ENCODE measurements at places on chromosomes 13 and 19.
A peak's percentile ranks its signal among the peaks of the same experiment; 100 is the strongest.

- no peak for DNase-seq
Measured at GRCh38 chr19:21693399-21693798, 74.0 kb downstream of the ZNF100 start.

- DNase-seq, result peak; percentile 35
Measured at GRCh38 chr19:2034729-2035589, 16.1 kb downstream of the MKNK2 start.

GRCh38 chr19:58326914-58327726 lies at the start of gene ZSCAN22:
TSS of gene ZSCAN22 (plus strand) at chr19:58326994. CDS start at chr19:58334803, 7,809 bp downstream.
- peak; percentile 82 for DNase-seq

- DNase-seq, result no peak
Measured at GRCh38 chr13:108368250-108368905, 98.9 kb downstream of the TNFSF13B start.

DNA sequence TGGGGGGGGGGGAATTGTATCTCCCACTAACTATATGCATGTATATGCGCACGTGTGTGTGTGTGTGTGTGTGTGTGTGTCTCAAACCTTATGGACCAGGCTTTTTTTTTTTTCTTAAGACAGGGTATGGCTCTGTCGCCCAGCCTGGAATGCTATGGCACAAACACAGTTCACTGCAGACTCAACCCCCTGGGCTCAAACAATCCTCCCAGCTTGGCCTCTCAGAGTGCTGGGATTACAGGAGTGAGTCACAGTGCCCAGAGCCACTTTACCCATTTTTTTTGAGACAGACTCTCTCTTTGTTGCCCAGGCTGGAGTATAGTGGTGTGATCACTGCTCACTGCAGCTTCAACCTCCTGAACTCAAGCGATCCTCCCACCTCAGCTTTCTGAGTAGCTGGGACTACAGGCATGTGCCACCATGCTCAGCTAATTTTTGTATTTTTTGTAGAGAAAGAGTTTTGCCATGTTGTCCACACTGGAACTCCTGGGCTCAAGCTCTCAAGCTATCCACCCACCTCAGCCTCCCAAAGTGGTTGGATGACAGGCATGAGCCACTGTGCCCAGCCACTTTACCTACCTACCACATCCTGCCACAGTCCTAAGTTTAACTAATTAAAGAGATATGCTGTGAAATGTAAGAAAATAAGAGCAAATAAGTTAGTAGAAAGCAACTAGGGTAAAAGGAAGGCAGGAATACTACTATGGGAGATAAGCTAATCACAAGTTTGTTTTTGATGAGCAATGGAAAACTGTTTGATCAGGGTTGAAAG lies 2.4 kb downstream of the ZMYM5 start:
- no peak for DNase-seq

DNA sequence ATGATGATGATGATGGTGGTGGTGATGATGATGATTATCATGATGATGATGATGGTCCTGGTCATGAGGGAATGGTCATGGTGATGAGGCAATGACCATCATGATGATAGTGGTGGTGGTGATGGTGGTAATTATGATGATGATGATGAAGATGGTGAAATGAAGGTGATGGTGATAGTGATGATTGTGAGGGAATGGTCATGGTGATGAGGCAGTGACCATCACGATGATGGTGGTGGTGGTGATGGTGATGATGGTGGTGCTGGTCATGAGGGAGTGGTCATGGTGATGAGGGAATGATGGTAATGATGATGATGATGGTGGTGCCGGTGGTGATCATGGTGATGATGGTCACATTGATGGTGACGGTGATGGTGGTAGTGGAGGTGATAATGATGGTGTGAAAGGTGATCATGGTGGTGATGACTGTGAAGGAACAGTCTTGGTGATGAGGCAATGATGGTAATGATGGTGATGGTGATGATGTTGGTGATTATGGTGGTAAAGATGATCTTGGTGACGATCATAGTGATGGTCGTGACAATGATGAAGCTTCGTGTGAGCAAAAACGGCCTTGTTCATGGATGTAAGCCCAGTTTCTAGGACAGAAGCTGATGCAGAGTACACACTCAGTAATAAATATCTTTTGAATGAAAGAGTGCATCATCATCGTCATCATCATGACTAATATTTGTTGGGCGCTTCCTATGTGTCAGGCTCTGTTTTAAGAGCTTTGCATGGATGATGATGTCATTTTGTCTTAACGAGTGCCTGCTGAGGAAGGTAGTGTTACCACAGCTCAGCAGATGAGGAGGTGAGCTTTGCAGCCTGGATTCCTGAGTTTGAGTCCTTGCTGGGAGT lies 17.3 kb downstream of the SBK2 start:
- no peak for DNase-seq

DNA sequence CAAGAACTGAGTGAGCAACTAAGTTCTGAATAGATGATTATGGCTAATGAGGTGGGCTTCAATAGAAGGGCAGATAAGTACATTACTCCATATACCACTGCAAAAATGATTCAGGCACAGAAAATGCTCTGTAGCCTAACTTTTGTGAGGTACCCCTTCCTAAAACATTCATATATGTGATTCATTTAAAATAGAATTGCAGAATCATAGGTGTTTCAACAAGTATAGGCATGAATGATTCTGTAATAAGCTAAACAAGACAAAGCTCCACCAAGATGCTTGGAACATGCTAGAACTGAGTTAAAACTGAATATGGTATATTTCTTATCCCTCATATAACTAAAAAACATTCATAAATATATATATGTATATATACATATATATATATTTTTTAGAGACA lies 12.1 kb downstream of the KBTBD7 start:
- DNase-seq, result no peak

GRCh38 chr13:99731747-99732146 lies 230.5 kb downstream of the TM9SF2 start:
- DNase-seq, result no peak

DNA sequence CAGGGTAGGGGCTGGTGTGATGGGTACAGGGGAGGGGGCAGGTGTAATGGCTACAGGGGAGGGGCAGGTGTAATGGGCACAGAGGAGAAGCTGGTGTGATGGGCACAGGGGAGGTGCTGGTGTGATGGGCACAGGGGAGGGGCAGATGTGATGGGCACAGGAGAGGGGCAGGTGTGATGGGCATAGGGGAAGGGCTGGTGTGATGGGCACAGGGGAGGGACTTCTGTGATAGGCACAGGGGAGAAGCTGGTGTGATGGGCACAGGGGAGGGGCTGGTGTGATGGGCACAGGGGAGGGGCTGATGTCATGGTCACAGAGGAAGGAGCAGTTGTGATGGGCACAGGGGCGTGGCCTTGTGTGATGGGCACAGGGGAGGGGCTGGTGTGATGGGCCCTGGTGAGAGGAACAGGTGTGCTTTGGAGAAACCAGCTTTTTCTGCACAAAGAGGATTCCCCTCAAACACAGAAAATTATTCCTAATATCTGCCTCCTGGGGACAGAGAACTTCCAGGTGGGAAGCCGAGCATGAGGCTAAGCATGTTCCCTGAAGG lies 38.6 kb upstream of the POP4 start:
- DNase-seq, result no peak

- no peak for DNase-seq
Measured at GRCh38 chr19:50703915-50704796, 15.4 kb downstream of the SHANK1 start.

DNA sequence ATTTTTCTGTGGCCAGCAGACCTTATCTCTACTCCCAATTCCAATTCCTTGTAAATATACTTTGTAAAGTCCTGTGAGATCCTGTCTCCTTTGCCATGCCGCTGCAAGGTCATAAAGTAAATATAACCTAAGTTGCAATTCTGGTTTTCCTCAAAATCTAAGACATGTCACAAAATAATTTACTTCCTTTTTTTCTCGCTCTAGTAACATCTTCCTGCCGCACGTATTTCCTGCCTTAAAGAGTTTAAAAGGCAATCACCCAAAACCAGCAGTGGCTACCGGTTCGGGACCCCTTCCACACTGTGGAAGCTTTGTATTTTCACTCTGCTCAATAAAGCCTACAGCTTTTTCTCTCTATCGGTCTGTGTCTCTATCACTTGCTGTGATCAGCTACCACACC lies 832.0 kb upstream of the SLITRK5 start:
- no peak for DNase-seq

GRCh38 chr19:3618144-3618810 lies 8.3 kb downstream of the CACTIN start:
- no peak for DNase-seq

DNA sequence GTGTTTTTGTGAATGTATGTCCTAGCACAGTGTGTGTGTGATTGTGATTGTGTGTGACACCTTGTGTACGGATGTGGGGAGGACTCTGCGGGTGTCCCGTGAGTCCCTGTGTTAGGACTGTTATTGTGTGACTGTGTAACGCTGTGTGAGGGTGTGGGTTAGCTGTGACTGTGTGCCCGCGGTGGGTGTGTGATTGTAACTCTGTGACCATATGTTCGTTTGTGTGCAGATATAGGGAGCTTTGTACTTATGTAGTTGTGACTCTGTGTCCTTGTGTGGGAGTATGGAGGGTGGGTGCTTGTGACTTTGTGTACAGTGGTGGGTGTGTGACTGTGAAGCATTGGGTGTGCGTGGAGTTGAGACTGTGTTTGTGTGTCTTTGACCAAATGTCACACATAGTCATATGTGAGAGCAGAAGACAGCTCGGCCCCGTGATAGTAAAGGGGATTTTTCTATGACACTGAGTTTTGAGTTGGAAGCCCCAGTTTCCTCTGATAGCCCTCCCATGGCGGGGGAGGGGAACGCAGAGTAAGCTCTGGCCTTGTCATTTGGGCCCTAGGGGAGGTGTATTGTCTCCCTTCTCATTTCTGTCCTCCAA lies 949 bp upstream of the ZNF260 start:
- DNase-seq, result peak; percentile 3

DNA sequence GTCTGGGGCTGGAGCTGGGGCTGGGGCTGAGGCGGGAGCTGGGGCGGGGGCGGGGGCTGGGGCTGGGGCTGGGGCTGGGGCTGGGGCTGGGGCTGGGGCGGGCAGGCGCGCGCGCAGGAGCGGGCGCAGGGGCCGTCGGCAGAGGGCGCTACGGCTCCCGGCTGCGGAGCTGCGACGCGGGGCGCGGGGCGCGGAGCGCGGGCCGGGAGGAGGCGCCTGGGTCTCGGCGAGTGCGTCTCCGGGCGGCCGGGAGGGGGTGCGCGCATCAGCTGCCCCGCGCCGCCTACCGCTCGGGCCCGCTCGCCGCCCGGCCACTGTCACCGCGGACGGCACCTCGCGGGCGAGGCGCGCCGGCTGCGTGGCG lies 422 bp upstream of the MTUS2 start:
- no peak for DNase-seq

- DNase-seq, result no peak
Measured at GRCh38 chr19:29662278-29662603, 3.0 kb upstream of the PLEKHF1 start.

DNA sequence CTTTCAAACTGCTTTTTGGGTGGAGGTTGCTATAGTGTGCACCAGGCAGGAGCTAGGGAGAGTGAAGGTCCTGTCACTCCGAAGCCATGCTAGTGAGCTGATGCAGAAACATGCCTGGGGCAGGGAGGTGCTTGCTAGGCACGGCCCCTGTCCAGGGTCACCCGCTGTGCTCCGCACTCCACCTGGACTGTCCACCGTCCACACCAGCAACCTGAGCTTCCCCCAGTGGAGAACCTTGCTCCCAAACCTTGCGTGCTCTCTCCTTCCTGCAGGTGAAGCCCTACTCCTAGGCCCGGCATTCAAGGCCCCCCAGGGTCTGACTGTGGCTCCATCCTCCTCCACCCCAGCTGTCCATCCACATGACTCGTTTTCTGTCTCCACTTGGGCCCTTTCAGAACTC lies 12.3 kb downstream of the SLC15A1 start:
- no peak for DNase-seq

DNA sequence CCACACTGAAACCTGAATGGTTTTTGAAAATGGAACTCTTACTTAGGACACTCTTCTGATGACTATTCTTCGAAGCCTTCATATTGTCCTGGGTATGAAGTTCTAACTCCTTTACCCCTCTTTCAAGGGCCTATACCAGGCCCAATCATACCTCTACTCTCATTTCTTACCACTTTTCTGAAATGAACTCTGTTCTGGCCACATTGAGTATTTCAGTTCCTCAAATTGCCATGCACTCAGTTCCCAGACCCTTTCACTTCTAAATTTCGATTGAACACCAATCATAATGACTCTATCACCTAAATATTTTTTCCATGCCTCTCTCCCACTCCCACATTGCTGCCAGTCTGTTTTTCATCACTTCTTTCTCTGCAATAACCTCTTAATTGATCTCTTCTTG lies 53.7 kb downstream of the LACC1 start:
- DNase-seq, result no peak

DNA sequence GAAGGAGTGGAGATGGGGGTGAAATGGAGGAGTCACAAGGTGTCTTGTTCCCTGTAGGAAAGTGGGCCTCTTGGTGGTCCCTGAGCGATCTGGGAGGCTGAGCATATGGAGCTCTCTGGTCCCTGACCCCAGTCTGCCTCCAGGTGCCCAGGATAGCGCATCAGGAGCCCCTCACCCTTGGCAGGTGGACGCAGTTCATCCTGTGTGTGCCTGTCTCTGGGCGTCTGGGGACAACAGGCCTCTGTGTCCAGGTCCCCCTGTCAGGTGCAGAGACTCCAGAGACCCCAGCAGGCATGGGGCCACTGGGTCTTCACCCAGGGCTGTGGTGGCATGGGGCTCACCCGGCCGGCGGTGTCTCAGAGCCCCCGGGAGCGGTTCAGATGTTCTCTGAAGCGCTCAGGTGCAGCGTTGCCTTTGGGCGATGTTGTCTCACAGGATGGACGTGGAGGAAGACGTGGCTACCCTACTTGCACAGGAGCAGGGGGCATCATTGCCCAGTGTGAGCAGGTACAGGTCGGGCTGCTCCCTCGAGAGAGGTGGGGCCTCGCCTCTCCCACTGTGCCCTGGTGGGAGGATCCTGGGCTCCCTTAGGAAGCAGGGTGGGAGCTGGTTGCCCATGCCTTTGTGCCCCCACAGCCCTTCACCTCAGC lies 58.1 kb upstream of the TPM4 start:
- no peak for DNase-seq

GRCh38 chr19:30376826-30377425 lies 4.7 kb downstream of the ZNF536 start:
- no peak for DNase-seq

GRCh38 chr13:50585674-50586413 lies 257.6 kb downstream of the DLEU7 start:
- DNase-seq, result no peak

- DNase-seq, result no peak
Measured at GRCh38 chr13:27406178-27406939, 18.1 kb upstream of the GTF3A start.

GRCh38 chr13:69198706-69199105 lies 908.9 kb upstream of the ATXN8OS start:
- no peak for DNase-seq

Measured in stimulated activated CD8-positive, alpha-beta memory T cell treated with anti-CD3 and anti-CD28 coated beads, Interleukin-15, amount 100 ng/mL, for 1 hour (primary cell).